ENCODE measurements at places on chromosomes 12 and 14.

GRCh38 chr14:65470404-65470880, 57.9 kb downstream of the FUT8 start:
- no peak for DNase-seq

DNA sequence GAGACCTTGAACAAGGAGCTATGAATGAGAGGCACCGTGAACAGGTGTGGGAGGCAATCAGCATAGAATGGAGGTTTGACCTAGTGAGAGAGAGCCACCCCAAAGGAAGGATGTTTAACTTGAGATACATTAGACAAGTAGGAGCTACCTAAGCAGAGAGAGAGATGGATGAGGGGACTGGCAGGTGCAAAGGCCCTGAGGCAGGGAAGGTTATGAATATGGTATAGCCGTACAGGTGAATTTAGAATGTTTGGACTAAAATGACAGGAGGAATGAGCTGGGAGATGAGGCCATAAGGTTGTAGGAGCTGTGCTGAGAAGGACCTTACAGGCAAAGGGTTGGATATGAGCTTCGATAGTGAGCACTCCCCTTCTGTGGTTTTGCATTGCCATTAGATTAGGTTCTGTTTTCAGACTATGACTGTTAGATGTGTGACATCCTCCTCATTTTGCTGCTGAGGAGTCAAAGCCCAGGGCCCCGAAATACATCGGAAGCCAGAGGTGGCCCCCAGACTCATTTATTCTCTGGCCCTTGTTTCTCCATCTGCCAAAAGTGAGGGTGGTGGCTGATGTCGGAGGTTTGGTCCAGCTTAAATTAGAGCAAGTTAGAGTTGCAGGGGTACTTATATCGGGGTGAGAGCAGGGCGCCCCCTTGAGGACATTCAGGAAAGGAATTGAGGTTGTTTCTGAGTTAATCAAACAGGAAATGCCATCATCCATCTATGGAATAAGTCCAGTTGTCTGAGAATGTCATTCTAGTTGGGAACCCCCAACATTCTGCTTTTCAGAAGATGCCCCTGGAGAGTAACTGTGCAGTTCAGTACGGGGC, 29.4 kb downstream of the SLC24A4 start:
- DNase-seq, result no peak

DNA sequence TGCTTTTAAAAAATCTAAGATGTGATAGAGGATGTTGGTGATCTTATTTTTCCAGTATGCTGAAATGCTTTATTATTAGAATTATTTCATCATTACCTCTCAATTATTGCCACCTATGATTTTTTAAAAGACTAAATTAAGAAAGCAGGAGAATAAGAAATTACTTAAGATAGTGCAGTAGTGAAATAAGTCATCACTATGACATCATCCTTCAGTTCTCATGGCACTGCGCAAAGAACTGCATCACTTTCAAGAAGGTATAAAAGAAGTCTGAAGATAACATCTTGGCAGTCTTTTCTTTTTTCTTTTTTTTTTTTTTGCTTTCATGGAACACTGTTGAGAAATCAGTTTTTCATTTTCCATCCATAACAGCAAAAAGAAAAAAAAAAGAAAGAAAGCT, 24.4 kb downstream of the NT5DC3 start:
- no peak for DNase-seq

DNA sequence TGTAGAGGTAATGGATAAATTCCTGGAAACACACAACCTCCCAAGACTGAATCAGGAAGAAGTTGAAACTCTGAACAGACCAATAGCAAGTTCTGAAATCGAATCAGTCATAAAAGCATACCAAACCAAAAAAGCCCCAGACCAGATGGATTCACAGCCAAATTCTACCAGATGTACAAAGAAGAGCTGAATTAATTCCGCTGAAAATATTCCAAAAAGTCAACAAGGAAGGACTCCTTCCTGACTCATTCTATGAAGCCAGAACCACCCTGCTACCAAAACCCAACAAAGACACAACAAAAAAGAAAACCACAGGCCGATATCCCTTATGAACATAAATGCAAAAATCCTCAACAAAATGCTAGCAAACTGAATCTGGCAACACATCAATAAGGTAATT, 81.5 kb downstream of the SLC38A4 start:
- no peak for DNase-seq

DNA sequence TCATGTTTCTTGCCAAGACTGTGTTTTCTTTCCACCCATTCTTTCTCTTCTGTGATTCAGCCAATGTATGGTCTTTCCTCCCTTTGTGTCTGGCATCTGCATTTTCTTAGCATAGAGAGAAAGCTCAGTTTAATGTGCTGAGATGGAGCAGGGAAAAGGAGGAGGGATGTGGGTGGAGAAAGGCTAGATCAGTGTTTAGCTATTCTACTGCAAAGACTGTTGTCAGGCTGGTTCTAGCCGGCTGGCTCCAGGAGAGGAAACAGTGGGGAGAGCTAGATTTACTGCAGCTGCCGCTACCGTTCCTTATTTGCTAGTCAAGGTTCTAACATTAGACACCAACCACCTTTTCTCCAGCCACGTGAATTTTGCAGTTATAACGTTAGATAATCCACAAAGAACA, 5.2 kb upstream of the RIMKLB start:
- DNase-seq, result no peak
